ENCODE measurements at places on chromosomes 12 and 14. TPM values are rescaled to one million over a fixed set of nuclear protein-coding genes. Genes with fewer than 3 reads are reported as not detected.

Gene MYF5
- not detected for total RNA-seq

Gene RD3L
- not detected for total RNA-seq

Gene ANKRD33
- total RNA-seq = not detected

Gene RND1
- 4.7 TPM for total RNA-seq
